ENCODE measurements at places on chromosomes 5 and 9.

- peak; percentile 10 for DNase-seq
Measured at GRCh38 chr5:87120518-87121303, 147.0 kb upstream of the RASA1 start.

DNA sequence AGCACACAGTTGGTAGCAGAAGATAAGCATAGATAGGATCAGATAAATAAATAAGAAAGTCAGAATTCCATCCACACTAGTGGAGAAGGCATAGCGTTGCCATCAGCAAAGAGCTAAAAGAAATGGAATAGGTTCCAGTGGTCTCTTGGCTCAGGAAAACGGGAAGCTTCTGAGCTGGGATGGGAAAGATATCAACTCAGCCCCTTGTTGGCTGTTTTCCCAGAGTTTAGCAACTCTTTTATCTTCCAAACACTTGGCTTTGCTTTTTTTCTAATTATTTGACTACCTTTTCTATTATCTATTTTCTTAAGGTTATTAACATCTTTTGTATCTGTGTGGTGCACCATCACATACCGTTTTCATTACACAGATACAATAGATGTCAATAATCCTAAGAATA is 445.7 kb upstream of the TRPC7 start:
- no peak for DNase-seq

- no peak for DNase-seq
Measured at GRCh38 chr9:95608341-95608740, 91.6 kb upstream of the PTCH1 start.

DNA sequence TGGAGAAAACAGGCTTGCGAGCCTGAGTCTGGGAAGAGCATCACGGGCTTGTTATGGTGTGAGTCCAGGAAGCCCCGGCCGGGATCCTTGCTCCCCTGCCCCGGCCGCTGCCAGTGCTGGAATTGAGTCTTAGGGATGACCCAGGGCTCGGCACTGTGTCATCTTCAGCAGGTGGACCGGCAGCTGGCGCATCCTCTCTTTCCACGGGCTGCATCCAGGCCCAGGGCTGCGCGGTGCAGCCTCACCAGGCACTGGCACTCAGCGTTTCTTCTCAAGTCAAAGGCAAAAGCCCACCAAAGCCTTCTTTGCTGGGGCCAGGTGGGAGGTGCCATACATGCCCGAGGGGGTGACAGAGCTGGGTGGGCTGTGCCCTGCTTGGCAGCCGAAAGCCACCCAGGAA is 46.6 kb downstream of the COL5A1 start:
- no peak for DNase-seq

DNA sequence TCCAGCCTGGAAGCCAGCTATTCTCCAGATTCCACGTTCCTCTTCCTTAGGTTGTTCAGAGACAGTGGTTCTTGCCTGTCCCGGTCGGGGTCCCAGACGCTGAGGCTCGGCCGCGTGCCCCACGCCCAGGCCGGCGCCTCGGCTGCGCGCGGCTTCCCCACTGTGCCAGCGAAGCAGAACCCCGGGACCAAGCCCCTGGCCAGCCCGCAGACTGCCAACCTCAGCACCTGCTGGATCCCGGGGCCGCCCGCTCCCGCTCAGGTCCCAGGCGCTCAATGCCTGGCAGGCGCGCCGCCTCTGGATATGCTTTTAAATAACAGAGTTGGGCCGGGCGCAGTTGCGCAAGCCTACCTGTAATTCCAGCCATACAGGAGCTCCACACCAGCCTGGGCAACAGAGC is 195.5 kb downstream of the MAN2A1 start:
- no peak for DNase-seq
